ENCODE measurements at places on chromosomes 1 and 21.
A peak's percentile ranks its signal among the peaks of the same experiment; 100 is the strongest.

DNA sequence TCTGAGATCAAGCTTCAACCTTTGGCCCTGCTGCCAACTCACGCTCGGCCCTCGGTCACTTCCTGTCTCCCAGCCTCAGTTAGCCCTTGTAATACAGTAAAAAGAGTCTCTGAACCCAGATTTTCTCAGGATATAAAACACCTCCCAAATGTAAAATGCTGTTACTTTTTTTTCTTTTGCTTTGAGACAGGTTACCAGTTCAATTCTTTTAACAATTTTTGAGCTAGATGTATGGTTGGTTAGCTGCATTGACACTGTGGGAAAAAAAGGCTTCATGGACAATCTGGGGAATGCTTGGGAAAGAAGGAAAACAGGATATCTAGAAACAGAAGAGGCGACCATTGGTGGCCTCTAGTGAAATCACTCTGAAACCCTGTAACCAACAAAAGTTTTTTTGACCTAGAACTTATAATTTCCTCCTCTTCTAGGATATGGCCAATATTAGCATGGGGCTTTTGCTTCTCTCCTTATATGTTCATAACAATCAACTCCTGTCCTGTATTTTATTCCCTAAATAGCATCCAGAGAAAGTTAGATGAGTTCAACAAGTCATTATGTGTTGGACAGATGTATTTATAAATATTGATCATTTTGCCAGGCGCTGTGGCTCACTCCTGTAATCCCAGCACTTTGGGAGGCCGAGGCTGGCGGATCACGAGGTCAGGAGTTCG lies 1.3 kb downstream of the CMPK1 start:
- no peak for DNase-seq

DNA sequence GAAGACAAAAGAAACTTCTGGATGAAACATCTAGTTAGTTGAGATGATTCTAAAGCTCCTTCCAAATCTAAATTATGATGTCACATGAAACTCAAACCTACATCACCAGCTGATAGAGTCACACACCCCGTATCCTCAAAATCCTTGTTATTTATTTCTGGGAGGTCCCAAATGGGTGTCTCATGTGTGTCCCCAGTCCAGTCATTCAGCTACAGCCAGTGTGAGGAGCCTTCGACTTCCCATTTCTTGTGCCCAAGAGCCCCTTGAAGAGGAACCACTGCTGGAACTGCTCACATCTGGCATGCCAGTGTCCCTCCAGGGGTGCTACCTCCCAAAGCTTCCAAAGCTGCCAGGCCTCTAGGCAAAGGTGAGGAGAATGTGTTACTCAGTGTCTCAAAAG lies 32.5 kb upstream of the KCNA3 start:
- no peak for DNase-seq

- no peak for DNase-seq
Measured at GRCh38 chr1:42153624-42154023, 414 bp downstream of the GUCA2B start.

DNA sequence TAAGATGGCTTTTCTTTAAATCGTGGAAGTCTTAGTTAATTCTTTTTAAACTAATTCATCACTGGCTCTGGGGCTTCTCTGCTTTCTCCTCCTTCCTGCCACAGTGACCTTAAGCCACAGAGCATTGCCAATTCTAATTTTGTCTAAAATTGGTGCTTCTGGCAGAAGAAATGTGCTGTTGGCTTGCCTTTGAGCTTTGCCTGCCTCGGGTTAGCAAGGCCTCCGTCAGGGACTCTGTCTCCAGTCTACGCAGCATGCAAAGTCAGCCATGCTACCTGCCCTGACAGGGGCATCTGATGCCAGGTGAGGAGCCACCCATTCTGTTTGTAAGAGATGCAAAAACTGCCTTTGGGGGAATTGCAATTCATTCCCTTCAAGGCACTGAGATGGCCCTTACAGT lies 25.2 kb downstream of the CLDN14 start:
- DNase-seq: no peak

GRCh38 chr1:53368314-53369033 lies 40.6 kb upstream of the LRP8 start:
- DNase-seq: no peak

- no peak for DNase-seq
Measured at GRCh38 chr1:93155335-93155734, 24.9 kb downstream of the TMED5 start.

DNA sequence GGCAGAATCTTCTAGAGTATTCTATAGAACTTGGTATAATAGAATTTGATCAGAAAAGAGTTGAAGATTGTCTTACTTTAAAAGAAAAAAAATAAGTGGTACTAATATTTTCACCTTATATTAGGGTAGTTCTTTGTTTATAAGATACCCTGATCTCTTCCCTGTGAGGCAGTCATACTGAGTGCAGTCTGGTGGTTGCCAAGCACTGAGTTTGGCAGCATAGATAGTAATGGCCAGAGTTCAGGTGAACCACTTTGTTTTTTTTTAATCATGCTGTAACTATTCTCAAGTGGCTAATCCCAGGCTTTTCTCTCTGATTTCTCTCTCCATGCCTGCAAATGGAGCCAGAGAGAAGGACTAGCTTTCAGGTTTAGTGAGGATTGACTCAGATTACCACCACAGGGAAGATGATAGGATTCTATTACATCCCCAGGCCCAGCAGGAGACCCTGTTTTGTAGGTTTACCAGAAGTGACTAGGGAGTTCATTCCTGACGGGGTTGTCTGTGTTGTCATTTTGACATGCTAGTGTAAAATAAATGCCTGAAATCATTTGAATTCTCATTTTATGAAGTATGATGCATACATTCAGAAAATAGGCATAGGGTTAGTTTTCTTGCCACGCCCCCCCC lies 16.7 kb downstream of the KDM1A start:
- no peak for DNase-seq

DNA sequence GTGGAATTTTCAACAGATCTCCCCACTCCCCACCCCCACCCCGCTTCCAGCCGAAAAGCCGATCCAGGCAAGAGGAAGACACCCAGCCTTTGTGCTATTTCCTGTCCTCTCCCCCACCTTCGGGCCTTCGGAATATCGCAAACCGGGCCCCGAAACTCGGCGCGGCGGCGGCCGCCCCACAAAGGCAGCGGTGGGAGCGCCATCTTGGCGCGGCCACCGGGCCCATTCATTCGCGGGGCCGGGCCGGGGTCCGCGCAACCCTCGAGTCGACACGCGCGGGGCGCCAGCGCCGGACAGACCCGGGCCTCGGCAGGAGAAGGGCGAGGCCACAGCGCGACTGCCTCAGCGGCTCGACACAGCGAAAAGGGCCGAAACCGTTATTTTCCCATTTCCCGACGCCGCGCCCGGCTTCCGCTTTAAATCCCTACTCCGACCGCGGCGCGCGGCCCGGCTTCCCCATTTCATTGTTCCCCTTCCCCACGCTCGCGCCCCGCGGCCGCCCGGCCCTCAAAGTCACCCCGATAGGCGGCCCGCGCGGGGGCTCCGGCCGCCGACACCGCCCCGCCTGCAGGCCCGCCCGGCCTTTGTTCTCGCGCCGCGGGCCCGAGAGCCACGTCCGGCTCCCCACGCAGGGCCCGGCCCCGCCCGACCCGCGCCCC lies 911 bp downstream of the GNB1 start:
- peak; percentile 2 for DNase-seq

DNA sequence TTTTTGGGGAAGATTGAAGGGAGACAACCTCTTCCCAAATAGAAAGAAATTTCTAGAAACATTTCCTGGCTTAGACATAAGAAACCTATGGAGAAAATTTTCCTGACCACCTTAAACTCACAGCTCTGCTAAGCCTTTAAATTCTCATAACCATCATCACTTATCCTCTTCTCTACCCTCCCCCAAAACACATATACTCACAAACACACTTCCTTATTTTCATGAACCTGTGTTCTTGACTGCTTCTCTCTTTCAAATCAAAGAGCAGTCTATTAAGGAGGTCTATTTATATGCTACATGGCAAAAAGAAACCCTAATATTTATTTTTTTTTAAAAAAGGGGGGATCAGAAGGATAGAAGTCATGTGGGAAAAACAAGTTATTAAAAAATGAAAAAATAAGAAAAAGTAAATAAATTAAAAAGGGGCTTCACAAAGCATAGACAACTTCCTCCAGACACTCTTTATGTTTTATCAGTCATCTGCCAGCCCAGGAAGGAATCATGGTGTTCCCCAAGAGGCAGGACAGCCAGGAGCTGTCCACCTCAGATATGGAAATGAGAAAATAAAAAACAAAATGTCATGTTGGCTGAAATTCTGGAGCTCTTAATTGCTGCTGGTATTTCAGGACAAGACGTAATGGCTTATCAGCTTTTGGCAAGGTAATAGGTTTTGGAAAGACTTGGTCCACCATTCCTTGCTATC lies 12.8 kb upstream of the RGS2 start:
- DNase-seq: no peak

- DNase-seq: no peak
Measured at GRCh38 chr1:47631411-47631995, 193.7 kb downstream of the FOXD2 start.

- no peak for DNase-seq
Measured at GRCh38 chr21:20270365-20271055, 727.7 kb upstream of the NCAM2 start.

DNA sequence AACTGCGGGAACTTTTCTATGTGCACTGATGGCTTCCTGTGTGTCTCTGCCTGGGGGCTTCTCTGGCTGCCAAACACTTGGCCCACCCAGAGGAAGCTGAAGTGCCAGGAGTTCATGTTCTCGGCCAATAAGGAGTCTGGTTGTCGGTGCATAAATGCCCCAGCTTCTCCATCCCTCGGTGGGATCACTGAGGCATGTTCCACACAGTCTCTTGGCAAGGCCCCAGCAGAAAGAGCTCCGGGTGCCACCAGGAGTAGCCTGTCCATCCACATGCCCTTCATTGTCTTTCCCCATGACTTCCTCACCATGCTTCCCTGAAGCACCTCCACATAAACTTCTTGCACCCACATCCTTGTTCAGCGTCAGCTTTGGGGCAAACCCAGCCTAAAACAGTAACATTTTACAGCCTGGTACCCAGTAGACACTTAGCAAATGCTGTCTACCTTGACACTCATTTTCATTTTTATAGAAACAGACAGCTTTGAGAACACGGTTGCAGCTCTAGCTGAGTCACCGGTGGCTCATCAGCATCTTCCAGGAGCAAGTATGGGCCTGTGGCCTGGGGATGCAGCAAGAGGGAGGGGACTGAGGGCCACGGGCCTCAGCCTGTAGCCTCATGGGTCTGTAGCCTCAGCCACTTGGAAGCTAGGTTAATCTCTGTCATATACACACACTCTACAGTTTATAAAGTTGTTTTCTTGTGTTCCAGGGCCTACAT lies 14.8 kb upstream of the CDCP2 start:
- no peak for DNase-seq

DNA sequence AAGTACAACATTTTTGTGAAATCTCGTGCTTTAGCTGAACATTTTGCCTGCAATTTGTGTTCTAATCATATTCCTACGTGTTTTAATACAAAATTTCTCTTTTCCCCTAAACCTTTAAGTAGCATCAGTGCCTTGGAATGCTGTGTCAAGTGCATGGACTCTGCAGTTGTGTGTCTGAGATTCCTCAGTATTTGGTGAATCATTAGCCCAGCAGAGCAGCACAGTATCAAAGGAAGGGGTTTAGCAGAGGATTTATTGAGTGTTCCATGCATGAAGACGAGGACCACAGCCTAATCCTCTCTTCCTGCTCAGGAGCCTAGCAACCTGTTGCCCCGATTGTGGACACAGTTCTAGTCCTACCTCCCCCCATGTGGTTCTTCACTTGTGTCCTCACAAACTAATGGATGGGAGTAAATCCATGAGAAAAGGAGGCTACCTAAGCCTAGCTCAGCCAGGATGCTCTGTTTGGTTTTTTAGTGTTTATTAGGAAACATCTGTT lies 29.3 kb upstream of the PCP4 start:
- no peak for DNase-seq

GRCh38 chr1:191629836-191630235 lies 528.4 kb upstream of the RGS18 start:
- DNase-seq: no peak

DNA sequence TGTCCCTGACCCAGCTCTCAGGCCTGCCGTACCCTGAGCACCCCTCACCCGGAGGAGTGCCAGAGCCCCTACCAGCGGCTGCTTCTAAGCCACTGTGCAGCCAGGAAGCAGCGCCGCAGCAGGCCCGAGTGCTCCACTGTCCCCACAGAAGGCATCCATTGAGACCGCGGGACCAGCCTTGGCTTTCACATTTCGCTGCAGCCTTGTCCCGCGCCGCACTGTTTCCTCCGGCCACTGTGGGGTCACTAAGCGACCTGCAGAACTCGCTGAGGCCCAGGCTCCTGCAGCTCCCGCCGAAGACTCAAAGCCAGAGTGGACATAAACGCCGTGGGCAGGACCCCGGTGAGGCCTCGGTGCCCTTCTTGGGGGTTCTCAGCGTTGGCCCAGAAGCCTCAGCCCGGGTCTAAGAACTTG lies 3.0 kb downstream of the ALX3 start:
- DNase-seq: no peak

GRCh38 chr1:221800831-221801230 lies 58.9 kb upstream of the DUSP10 start:
- DNase-seq: no peak

GRCh38 chr21:45228171-45228641 lies 59.5 kb downstream of the POFUT2 start:
- DNase-seq: peak; percentile 16

GRCh38 chr1:145997016-145997717 lies 788 bp upstream of the TXNIP start:
- no peak for DNase-seq

DNA sequence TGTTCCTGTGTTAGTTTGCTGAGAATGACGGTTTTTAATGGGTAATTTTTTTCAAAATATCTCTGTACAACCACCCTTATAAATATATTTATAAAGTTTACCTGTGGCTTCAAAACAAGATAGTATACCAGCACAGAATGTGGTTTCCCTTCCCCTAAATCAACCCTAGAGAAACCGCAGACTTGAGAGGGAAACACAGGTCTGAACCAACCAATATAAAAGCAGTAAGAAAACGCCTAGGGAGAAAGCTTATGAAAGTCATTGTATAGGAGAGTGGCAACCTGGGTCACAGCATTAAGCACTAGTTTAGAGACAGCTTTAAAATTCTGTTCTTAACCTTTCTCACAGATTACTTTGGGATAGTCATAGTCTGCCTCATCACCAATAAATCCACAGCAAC lies 180.6 kb upstream of the LHX8 start:
- no peak for DNase-seq

- DNase-seq: no peak
Measured at GRCh38 chr1:223175633-223176032, 32.6 kb upstream of the TLR5 start.

DNA sequence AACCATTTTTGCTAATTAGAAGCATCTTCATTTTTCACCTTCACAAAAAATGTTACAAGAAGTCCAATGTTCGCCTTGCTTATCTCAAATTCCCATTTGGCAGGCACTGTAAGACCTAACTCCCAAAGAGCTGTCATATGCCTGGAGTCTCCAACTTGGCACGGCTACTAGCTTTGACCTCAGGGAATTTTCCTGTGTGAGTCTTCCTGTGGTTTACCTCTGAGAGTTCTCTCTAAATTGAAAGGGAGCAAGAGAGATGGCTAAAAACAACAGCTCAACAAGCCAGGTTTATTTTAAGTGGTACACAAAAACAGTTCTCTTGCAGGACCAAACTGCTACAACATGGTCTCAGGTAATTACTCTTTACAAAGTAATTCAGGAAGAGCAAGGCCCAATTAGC lies 756.0 kb upstream of the ADGRL2 start:
- DNase-seq: no peak

- DNase-seq: no peak
Measured at GRCh38 chr1:158864595-158864994, 33.4 kb downstream of the MNDA start.

- no peak for DNase-seq
Measured at GRCh38 chr1:186002406-186002805, 268.2 kb downstream of the HMCN1 start.

Data from stimulated activated CD4-positive, alpha-beta T cell treated with anti-CD3 and anti-CD28 coated beads, TNF-alpha, amount 100 ng/mL, for 1 hour (primary cell).